Uterus (tissue), 4 donors: ENCODE measurements at places on chromosomes 12 and 14. TPM values are rescaled to one million over a fixed set of nuclear protein-coding genes. Genes with fewer than 3 reads are reported as not detected.

- DNase-seq, result no peak
These were observed 59.7 kb downstream of the RASSF3 start for GRCh38 chr12:64670019-64670418.

- DNase-seq, result no peak
These were observed 28.2 kb downstream of the PALS1 start for GRCh38 chr14:67269298-67270060.

NUAK1 gene
- 20.0 TPM for total RNA-seq

MRPS35 gene
- total RNA-seq, result 66.9 TPM

C14orf39 gene
- total RNA-seq, result 0.40 TPM

DNA sequence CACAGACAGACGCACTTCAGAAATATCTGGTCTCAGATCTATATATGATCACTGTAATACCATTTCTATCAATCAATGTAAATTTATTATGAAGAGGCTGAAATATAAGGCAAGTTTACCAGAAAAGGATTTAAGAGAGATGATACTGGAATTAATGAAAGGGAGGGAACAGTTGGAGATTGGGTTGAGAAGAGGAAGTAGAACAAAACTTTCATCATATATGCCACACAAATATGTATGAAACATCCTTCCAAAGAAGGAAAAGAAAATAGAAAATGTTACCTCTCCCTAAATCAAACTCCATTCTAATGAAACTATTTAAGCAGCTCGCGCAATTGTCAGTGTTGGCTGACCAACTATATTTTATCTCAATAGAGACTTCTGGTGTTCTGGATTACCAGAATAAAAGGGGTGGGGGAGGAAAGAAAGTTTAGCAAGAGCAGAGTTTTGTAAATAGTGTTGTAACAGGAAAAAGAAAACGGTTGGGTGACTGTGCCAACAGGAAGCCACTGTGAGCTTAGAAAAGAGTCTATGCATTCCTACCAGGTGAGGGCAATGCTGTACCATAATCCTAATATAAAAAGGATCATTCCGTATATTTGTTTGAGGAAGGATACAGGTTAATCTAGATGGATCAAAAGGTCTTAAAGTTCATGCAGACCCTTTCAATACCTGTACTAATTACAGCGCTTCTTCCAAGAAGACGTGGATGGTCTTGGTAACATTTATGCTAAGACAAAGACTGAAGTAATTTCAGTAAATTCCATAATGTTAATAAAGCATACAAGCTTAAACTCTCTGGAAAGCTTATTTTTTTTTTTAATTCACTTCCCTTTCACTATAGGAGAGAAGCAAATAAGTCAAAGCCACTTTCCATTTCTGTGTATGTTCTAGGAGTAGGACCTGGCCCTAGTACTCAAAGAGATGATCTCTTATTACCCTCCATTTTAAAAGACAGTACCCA is 14.5 kb upstream of the LLPH start:
- peak; percentile 52 for DNase-seq

GRCh38 chr12:19908830-19909229 is 459.5 kb upstream of the PDE3A start:
- no peak for DNase-seq

FSCB gene
- total RNA-seq, result 0.14 TPM

PFKM gene
- total RNA-seq, result 70.9 TPM

- DNase-seq, result no peak
These were observed 145.8 kb downstream of the NTF3 start for GRCh38 chr12:5577741-5578140.

- DNase-seq, result no peak
These were observed 465.4 kb upstream of the MDGA2 start for GRCh38 chr14:48140804-48141203.

DAO gene
- not detected for total RNA-seq

GRCh38 chr14:51931308-51931707 is 58.0 kb upstream of the RTRAF start:
- DNase-seq, result no peak

DNA sequence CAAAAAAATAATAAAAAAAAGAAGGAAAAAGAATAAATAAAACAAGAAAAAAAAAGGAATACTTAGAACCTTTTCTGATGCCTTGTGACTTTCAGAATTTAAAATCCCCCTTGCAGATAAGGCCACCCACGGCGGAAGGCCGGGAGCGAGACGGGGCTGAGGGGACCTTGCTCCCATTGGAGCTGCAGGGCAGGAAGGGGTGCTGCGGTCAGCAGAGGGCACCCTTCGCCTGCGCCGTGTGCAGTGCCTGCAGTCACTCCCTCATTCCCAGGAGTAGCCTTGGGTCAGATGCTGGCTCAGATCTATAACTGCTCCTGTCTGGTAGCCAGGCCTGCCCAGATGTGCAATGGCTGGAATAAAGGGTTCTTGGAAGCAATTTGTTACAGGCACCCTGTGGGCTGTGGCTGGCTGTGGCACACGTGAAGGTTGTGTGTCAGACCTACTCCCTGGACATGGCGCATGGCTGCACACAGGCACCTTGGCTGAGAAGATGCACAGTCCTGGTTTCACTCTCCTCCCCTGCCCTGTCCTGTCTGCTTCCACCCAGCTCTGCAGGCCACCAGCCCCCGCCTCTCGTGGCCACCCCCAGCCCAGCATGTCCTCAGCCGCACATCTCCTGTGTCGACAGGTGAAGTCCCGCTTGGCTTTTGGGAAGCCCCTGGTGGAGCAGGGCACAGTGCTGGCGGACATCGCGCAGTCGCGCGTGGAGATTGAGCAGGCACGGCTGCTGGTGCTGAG is 13.4 kb upstream of the ALDH2 start:
- peak; percentile 52 for DNase-seq

- DNase-seq, result no peak
These were observed 7.7 kb upstream of the SLC6A15 start for GRCh38 chr12:84920331-84920730.

KRT83 gene
- total RNA-seq, result not detected

DNA sequence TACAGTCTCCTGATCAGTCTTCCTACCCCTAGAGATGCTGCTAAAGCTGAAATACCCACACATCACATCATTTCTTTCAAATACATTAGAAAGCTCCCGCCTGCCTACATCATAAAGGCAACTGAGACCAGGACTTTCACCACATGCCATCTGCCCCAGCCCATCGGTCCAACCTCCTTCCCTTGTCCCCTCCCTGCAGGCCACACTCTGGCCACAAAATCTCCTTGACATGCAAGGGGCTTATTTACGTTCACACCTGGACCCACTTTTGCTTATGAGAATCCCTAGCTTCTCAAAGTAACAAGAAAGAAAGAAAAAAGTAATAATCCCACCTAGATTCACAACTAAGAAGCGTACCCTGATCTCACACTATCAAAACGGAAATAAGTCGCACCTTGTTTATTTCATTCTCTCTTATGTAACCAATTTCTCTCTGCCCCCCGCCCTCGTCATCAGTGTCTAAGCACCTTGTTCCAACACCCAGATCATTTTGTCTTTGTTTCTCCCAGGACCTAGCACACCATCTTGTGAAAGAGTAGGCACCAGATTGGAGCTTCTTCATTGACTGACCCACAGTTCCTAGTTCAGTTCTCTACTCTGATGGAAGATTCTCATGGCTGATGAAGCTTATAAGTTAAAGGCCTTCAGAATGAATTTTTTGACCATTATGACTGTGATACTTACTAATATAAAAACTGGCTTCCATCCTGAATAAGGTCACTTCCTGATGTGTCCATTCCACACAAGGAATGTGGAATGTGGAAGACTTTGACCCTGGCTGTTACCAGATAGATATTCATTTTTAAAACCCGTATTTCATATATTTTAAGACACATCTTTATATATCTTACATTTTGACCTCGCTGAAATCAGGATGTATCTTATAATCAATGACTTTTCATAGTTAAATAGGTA is 7.7 kb downstream of the WSB2 start:
- no peak for DNase-seq
